ENCODE measurements at places on chromosomes 2 and 18.

- DNase-seq = no peak
Observed at GRCh38 chr18:37351110-37351509, 214.5 kb downstream of the CELF4 start.

DNA sequence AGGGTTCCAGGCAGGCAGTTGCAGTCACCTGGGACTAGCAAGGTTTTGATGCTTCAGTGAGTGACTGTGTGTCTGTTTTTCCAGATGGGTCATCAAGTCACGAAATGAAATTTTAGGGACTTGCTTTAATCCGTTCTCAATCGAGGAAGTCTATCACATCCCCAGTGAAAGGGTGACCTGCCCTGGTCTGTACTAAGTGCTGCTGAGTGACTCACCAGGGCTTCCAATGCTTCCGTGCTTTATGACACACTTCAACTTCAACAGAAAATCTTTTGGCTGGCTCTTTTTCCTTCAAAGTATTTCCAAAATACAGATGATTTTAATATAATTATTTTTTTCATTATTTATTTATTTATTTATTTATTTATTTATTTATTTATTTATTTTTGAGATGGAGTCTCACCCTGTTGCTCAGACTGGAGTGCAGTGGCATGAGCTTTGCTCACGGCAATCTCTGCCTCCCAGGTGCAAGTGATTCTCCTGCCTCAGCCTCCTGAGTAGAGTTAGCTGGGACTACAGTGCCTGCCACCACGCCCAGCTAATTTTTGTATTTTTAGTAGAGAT is 18.4 kb downstream of the TFCP2L1 start:
- DNase-seq = no peak

DNA sequence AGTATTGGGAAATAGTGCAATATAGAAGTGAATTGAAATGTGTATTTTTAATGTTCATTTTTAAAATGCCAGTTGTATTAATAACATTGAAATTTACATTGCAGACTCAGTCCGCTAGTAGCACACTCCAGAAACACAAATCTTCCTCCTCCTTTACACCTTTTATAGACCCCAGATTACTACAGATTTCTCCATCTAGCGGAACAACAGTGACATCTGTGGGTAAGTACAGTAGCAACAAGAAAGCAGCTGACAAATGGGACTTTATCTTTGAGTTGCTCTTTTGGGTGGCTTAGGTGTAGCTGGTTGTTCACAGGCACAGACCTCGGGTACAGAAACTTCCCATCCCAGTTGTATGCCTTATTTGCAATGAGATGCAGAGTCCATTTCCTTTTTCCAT is 118.2 kb upstream of the IL1R2 start:
- no peak for DNase-seq

DNA sequence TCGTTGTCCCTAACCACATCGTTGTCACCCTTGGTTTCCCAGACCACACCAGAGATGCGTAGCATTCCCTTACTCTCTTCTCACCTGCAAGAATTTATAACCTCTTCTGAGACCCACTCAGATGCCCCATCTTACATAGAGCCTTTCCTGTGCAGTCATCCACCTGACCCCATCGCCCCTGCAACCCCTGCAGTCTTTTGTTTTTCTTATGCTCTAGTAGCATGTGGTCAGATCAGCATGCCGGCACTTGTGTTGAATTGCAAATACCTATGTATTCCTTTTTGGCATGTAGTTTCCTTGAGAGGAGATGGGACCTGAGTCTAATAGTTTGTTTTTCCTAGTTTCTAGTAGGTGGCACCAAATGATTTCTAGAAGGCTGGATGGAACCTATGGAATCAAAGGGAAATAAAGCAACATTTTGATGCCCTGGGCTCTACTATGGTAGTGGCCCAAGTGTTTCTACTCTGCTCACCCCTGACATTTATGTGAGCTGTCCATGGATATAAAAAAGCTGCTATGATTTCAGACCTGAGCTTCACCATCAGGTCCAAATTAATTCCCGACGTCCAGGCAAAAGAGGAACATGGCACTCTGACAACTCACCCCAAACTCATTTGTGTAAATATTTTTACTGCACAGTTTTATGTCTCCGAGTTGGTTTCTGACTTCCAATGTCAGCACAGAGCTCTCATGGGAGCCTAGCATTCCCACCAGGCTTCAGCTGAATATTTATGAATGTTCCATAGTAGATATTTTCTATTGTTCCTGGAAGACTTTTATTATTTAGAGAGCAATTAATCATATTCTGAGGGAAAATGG is 143.6 kb downstream of the RNF144A start:
- DNase-seq = no peak

DNA sequence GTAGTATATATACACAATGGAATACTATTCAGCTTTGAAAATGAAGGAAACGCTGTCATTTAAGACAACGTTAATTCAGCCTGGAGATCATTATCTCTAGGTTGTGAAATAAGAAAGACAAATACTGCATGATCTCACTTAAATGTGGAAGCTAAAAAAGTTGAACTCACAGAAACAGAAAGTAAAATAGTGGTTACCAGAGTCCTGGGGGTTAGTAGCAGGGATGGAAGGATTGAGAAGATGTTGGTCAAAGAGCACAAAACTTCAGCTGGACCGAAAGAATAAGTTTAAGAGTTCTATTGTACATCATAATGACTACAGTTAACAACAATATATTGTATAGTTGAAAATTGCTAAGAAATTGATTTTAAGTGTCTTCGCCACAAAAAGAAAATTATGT is 670.3 kb downstream of the NR4A2 start:
- no peak for DNase-seq

GRCh38 chr2:133506996-133507395 is 61.3 kb downstream of the NCKAP5 start:
- DNase-seq = no peak

DNA sequence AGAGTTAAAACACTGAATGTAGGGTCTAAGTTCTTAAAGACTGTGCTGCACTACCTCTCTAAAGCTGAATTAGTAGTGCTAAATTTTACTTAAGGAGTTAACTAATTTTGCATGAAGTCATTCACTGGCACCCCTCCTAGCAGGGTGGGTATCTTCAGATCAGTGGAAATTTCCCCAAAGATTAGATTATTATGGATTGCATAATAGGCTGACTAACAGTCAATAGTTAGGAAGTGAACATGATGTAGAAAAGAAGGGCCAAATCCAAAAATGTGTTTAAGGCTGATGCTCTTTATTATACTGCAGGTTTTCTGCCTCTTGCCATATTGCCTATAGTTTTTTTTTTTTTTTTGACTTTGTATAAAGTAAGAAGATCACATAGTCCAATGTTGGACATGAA is 5.2 kb downstream of the ZNF638 start:
- no peak for DNase-seq

DNA sequence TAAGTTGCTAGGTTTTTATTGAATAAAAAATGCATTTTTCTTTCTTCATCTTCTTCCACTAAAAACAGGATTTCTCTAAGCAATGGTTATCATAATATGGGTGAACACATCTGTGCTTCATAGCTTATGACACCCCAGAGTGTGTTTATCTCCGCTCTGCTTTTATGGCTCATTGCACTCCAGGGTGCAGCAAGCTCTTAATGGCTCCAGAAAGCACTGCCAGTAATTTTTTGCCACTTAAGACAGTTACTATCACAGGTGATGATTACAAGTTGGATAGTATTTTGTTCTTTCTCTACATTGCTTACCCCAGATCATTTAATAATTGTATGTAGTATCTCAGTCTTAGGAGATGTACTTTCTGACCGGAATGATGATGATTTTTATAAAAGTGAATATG is 239.3 kb upstream of the CDH20 start:
- DNase-seq = no peak
